ENCODE measurements at places on chromosomes 5 and 9.

DNA sequence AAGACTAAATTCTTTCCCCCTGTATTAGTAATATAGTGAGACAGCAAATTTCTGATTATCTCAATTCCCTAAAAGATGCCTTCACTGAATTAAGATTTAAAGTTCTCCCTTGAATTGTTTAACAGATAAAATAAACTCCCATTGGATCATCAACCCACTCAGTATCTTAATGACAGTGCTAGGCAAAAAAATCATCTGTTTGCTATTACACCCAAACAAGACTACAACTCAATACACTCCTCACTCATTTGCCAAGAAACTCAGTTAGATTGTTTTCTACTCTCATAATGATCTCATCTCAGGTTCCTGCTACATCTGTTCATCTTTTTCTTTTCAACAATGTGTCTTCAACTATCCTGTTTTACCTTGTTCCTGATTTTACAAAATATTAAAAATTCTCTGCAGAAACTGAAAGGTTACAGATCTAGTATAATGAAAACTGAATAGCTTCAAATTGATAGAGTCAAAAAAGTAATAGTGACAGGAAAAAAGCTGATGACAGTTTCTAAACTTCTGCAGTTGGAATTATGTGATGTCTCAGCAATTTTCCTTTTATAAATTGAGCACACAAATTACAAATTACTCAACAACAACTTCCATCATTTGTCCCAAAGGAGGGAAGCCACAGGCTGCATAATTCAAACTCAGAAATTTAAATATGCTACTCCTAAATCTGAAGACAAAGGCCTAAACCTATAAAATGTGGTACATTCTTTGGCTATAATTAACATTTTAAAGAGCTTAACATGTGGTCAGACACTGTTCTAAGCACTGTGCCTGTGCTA, 39.4 kb downstream of the HOMER1 start:
- no peak for DNase-seq
- H3K27me3 ChIP-seq, result no peaks in the 10 kb centered on the region
- no peak overlapping the region for H3K27ac ChIP-seq
- no peaks in the 10 kb centered on the region for H3K4me1 ChIP-seq
- no peaks in the 10 kb centered on the region for H3K36me3 ChIP-seq

DNA sequence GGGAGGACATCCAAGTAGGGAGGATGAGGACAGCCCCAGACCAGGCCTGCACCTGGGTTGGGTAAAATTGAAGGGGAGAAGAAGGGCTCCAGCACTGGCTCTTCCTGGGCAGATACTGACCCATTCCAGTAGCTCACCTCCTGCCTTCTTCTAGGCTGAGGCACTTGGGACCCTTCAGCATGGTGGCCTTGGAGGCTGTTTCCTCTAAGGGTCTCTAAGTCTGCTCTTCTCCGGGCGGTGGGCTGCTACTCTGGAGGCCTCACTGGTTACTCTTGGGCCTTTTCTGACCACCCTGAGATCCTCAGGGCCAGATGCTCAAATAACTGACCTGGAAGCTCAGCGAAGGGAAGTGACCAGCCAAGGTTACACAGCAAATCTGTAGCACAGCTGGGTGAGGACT, 2.8 kb upstream of the TIFAB start:
- H3K27ac ChIP-seq, result no peak overlapping the region
- DNase-seq, result no peak
- H3K4me3 ChIP-seq, result no peak overlapping the region
- peaks cover 15% of the 10 kb centered on the region for H3K4me1 ChIP-seq
- H3K36me3 ChIP-seq, result no peaks in the 10 kb centered on the region

- no peak overlapping the region for H3K4me3 ChIP-seq
- H3K27ac ChIP-seq, result no peak overlapping the region
- no peaks in the 10 kb centered on the region for H3K27me3 ChIP-seq
- H3K4me1 ChIP-seq, result peaks cover 20% of the 10 kb centered on the region
- H3K36me3 ChIP-seq, result no peaks in the 10 kb centered on the region
Measured at GRCh38 chr9:69086769-69087168, 51.2 kb downstream of the FXN start.

- H3K4me3 ChIP-seq, result no peak overlapping the region
- no peaks in the 10 kb centered on the region for H3K36me3 ChIP-seq
- H3K27me3 ChIP-seq, result no peaks in the 10 kb centered on the region
- H3K4me1 ChIP-seq, result no peaks in the 10 kb centered on the region
- DNase-seq, result no peak
Measured at GRCh38 chr5:22928821-22929482, 75.8 kb upstream of the CDH12 start.

GRCh38 chr5:170315154-170315553, 17.6 kb upstream of the LCP2 start:
- no peak overlapping the region for H3K4me3 ChIP-seq
- no peaks in the 10 kb centered on the region for H3K36me3 ChIP-seq
- DNase-seq, result peak; percentile 88
- peaks cover 20% of the 10 kb centered on the region for H3K4me1 ChIP-seq
- peak overlapping the region; percentile 66 for H3K27ac ChIP-seq

GRCh38 chr5:343461-344401, 22.2 kb downstream of the AHRR start:
- H3K27ac ChIP-seq, result no peak overlapping the region
- H3K4me3 ChIP-seq, result peak overlapping the region; percentile 39
- peaks cover 9% of the 10 kb centered on the region for H3K4me1 ChIP-seq
- peaks cover 38% of the 10 kb centered on the region for H3K27me3 ChIP-seq

- DNase-seq, result no peak
- H3K4me1 ChIP-seq, result no peaks in the 10 kb centered on the region
- no peak overlapping the region for H3K27ac ChIP-seq
- no peaks in the 10 kb centered on the region for H3K36me3 ChIP-seq
- no peak overlapping the region for H3K4me3 ChIP-seq
Measured at GRCh38 chr9:74403581-74403980, 93.6 kb upstream of the RORB start.

- H3K36me3 ChIP-seq, result no peaks in the 10 kb centered on the region
- H3K27ac ChIP-seq, result no peak overlapping the region
- no peak for DNase-seq
- H3K27me3 ChIP-seq, result no peaks in the 10 kb centered on the region
Measured at GRCh38 chr5:164345853-164346252, 840.4 kb downstream of the MAT2B start.

- DNase-seq, result peak; percentile 94
- H3K27me3 ChIP-seq, result no peaks in the 10 kb centered on the region
- H3K36me3 ChIP-seq, result peaks cover 34% of the 10 kb centered on the region
- peaks cover 3% of the 10 kb centered on the region for H3K4me1 ChIP-seq
- no peak overlapping the region for H3K4me3 ChIP-seq
Measured at GRCh38 chr9:128117613-128118471, 9.7 kb downstream of the PTGES2 start.

DNA sequence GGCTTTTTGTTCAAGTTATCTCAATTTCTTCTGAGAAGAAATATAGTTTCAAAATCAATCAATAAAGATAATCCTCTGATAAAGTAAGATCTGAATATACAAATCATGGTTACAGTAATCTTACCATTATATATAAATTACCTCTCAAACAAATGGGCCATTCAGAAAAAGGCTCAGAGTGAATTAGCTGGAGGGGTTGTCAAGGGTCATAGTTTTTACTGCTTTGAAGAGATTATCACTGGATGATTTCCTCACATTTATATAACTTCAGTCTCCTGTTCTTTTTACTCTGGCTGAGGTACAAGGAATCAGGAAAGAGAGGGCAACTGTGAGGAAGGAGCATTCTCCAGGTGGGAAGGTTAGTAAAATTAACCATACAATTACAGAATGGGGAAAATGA, 148.6 kb upstream of the ELL2 start:
- H3K36me3 ChIP-seq, result no peaks in the 10 kb centered on the region
- H3K27ac ChIP-seq, result no peak overlapping the region
- no peak for DNase-seq
- no peak overlapping the region for H3K4me3 ChIP-seq
- no peaks in the 10 kb centered on the region for H3K4me1 ChIP-seq

GRCh38 chr5:125699860-125700259, 723.3 kb upstream of the GRAMD2B start:
- H3K4me1 ChIP-seq, result no peaks in the 10 kb centered on the region
- no peaks in the 10 kb centered on the region for H3K36me3 ChIP-seq
- no peak for DNase-seq
- H3K27ac ChIP-seq, result no peak overlapping the region
- H3K4me3 ChIP-seq, result no peak overlapping the region

DNA sequence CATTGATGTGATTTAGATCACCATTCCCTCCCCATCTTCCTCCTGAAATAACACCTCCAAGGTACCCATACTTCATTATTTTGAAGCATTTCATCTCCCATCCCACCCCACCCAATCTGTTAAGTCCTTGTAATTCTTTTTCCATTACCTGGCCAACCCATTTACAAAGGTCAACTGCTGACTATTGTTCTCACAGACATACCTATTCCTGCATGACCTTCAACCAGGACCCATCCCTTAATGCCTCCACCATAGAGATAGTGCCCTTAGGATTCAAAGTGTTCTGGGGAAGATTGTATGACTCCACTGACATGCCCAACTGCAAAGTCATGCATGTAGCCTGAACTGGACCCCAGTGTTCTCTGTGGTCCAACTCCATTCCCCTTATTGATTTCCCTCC, 91.2 kb downstream of the NLN start:
- no peak overlapping the region for H3K4me3 ChIP-seq
- H3K36me3 ChIP-seq, result peaks cover 21% of the 10 kb centered on the region
- no peak overlapping the region for H3K27ac ChIP-seq
- H3K27me3 ChIP-seq, result no peaks in the 10 kb centered on the region

DNA sequence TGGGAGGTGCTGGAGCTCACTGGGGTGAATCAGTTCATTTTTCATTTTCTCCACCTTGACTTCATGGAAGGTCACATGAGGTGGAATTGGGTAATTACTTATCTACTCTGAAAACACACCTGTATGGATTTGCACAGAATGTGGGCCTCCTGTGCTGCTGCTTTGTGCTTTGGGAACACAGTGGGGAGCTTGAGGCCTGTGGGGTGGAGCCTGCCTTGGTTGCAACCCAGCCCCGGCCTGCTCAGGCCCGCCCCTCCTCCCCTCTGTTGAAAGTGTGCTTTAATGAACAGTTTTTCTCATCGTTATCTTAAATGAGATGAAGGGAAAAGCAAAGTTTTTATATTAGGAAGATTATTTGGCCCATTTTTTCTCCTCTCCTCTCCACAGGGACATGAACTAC, 28.5 kb upstream of the DMRT3 start:
- H3K27ac ChIP-seq, result no peak overlapping the region
- DNase-seq, result no peak
- H3K4me1 ChIP-seq, result no peaks in the 10 kb centered on the region
- no peaks in the 10 kb centered on the region for H3K36me3 ChIP-seq
- peaks cover 21% of the 10 kb centered on the region for H3K27me3 ChIP-seq
- H3K4me3 ChIP-seq, result no peak overlapping the region

DNA sequence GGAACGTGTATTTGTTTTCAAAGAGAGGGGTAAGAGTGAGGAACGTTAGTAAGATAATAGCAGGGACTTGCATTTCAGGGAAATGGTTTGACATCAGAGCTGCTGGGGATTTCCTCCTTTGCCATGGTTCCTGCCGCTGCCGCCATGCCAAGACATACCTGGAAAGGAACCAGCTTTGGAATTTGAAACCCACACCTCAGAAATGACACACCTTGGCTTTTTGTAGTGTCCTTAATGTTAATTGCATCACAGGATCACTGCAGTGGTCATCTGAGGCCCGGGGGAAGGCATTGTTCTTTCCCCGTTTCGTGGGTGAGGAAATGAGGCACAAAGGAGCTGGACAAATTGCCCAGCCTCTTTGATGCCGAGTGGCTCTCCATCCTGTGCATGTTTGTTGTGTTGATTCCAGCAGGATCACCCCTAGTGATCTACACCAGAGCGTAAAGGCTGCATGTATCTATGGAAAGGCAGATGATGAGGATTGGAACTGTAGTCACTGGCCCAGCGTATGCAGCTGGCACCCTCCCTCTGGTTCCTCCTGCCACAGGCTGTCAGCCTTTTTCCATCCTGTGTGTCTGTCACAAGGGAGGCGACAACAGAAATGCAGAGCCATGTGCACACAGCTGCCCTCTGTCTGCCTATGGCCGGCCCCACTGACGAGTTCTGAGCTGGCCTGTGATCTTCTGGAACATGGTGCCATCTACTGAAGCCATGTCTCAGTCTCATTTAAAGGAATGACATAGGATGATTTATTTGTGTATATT, 37.8 kb downstream of the SLC46A2 start:
- no peak for DNase-seq
- no peak overlapping the region for H3K4me3 ChIP-seq
- no peak overlapping the region for H3K27ac ChIP-seq
- no peaks in the 10 kb centered on the region for H3K4me1 ChIP-seq

GRCh38 chr5:97056263-97056662, 86.1 kb downstream of the LIX1 start:
- H3K4me3 ChIP-seq, result no peak overlapping the region
- no peaks in the 10 kb centered on the region for H3K4me1 ChIP-seq
- DNase-seq, result no peak

DNA sequence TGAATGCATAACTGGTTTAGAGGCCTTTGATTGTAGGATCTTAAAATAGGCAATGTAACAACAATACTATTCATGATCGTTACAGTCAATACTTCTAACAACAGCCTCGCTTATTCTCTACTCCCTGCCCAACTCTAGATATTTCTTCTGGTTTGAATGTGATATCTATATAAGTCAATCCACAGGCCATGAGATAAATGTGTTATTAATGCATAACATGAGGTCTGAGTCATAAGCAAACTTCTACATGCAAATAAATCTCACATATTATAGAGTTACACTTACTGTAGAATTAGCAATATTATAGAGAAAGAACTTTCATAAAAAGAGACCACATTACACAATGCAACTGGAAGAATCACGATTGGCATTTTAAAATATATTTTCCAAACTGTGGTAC, 2.9 kb upstream of the ALDOB start:
- H3K27me3 ChIP-seq, result no peaks in the 10 kb centered on the region
- H3K4me1 ChIP-seq, result no peaks in the 10 kb centered on the region
- no peak overlapping the region for H3K27ac ChIP-seq
- H3K4me3 ChIP-seq, result no peak overlapping the region
- H3K36me3 ChIP-seq, result no peaks in the 10 kb centered on the region
- no peak for DNase-seq

DNA sequence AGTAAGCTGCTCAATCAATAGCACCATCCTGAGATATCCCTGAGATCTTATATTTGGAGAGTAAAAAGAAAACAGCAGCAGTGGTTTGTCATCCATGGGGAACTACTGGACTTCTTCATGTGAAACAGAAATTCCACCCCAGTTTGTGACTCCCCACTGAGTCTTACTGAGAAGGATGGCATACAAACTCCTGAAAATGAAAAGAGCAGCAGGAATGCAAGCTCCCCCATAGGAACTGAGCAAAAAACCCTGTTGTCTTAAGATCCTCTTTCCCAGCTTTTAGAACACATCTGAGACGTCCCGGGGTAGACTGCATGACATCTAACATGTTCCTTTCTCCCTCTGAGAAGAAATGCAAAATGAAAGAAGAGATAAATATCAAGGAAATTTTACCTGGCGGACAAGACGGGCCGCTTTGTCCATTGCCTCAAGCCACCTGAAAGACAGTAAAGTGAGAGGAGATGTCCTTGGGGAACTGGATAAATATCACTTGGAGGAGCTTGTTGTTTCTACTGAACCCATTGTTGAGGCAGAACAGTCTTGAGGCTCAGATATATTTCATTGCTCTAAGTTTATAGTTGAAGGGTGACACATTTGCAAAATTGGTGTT, 117.1 kb downstream of the NUDT12 start:
- H3K27ac ChIP-seq, result no peak overlapping the region
- H3K4me3 ChIP-seq, result no peak overlapping the region
- H3K4me1 ChIP-seq, result no peaks in the 10 kb centered on the region
